ENCODE measurements at places on chromosomes 13 and 19. TPM values are rescaled to one million over a fixed set of nuclear protein-coding genes. Genes with fewer than 3 reads are reported as not detected.

Gene DCT
- 0.20 TPM for total RNA-seq

Gene ZNF221
- total RNA-seq, result 13.0 TPM

Gene PCSK4
- 0.92 TPM for total RNA-seq

Gene LIN7B
- 7.5 TPM for total RNA-seq

All from smooth muscle cell of the pulmonary artery (primary cell).